ENCODE measurements at places on chromosomes 16 and 17.

GRCh38 chr17:34010534-34010933 lies 244.6 kb upstream of the CCL2 start:
- no peak for DNase-seq

- DNase-seq, result no peak
Observed at GRCh38 chr17:17077101-17077500, 34.8 kb downstream of the MPRIP start.

DNA sequence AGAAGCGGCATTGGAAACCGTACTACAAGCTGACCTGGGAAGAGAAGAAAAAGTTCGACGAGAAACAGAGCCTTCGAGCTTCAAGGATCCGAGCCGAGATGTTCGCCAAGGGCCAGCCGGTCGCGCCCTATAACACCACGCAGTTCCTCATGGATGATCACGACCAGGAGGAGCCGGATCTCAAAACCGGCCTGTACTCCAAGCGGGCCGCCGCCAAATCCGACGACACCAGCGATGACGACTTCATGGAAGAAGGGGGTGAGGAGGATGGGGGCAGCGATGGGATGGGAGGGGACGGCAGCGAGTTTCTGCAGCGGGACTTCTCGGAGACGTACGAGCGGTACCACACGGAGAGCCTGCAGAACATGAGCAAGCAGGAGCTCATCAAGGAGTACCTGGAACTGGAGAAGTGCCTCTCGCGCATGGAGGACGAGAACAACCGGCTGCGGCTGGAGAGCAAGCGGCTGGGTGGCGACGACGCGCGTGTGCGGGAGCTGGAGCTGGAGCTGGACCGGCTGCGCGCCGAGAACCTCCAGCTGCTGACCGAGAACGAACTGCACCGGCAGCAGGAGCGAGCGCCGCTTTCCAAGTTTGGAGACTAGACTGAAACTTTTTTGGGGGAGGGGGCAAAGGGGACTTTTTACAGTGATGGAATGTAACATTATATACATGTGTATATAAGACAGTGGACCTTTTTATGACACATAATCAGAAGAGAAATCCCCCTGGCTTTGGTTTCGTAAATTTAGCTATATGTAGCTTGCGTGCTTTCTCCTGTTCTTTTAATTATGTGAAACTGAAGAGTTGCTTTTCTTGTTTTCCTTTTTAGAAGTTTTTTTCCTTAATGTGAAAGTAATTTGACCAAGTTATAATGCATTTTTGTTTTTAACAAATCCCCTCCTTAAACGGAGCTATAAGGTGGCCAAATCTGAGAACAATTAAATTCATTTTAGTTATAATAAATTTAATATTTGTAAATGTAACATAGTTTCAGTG lies 1.7 kb downstream of the HEXIM1 start:
- no peak for DNase-seq

DNA sequence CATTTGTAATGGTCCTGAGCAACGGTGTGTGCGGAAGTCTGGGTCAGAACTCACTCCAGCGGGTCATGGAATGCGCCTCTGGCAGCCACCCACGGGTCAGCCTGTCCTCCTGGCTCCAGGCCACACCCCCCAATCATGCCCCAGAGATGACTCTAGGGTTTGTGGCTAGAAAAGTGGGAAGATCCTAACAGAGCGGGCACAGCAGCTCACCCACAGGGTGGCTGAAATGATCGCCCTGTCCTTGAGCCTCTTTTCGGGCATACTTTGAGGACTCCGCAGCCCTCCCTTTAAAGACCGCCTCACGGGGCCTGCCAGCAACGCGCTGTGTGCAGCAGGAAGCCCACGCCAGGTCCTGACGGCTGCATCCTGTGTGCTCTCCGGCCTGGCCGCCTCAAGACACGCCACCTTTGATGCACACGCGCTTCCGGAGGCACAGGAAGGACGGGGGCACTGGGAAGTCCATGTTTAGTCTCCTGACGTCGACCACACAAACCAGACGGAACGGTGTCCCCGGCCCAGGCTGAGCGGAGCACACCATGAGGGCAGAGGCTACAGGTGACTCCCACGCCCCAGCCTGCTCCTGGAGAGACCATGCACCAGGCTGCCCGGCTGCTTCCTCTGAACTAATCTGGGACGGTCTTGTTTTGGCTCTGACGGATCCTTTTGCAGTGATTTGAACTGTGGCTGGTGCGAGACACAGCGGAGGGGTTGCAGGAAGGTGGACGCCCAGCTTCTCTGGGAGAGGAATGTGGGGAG lies 92.9 kb downstream of the TBC1D16 start:
- DNase-seq, result no peak

GRCh38 chr16:55373489-55373832 lies 49.5 kb downstream of the IRX6 start:
- no peak for DNase-seq

- DNase-seq, result no peak
Observed at GRCh38 chr17:34974179-34974578, 6.1 kb upstream of the LIG3 start.

DNA sequence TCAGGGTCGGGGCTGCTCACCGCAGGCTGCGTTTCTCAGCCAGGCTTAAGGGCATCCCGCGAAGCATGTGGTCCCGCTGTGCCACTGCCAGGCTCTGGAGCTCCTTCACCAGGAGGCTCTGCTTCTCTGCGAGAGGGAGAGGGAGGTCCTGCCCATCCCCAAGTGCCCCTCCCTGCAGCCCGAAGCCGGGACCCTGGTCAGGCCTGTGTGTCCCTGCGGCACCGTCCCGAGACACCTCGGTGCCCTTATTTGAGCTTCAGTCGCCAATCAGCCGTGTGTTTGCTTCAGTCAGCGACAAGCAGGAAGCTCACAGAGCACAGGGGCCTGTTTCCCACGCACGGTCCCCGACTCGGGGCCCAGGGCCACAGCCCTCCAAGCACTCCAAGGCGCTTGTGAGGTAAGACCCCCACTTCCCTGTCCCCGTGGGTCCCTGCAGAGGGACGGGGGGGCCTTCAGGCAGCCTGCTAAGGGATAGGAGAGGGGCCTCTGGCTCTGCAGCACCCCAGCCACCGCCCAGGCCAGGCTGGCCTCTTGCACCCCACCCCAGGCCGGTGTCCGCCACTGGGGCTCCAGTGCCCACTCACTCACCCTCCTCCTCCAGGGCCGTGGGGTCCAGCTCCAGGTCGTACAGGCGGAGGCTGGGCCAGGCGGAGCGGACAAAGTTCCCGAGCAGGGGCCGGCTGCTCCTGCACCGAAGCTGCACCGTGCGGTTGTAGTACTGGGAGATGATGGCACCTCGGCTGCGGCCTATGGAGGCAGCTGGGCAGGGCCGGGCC lies 3.2 kb downstream of the TMC6 start:
- DNase-seq, result no peak

- DNase-seq, result no peak
Observed at GRCh38 chr16:49969091-49970030, 55.7 kb upstream of the CNEP1R1 start.

GRCh38 chr16:77470851-77471250 lies 36.0 kb upstream of the ADAMTS18 start:
- no peak for DNase-seq

DNA sequence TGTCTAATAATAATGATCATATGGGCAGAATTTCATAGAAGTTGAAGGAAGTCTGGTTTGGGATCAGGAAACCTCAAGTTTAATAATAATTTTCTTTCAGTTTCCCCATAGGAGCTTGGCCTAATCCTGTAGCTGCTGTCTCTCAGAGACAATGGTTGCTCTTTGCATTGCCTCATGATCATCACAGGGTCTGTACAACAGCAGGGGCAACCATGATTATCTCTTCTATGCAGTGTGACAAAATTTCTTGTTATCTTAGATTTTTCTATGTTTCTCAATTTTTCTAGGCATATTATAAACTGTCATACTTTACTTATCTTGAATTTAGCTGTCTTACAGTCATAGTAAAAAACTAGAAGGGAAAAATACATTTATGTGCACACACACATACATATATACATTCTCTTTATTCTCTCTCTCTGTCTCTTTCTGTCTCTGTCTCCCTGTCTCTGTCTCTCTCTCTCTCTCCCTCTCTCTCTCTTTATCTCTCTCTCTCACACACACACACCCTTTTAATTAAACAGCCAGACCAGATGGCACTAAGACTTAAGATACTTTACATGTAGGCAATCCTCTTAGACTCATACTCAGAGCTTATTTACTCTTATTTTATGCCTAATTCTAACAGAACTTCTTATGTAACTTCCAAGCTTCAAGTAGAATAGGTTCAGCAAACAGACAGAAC lies 30.5 kb downstream of the SMIM36 start:
- DNase-seq, result no peak

DNA sequence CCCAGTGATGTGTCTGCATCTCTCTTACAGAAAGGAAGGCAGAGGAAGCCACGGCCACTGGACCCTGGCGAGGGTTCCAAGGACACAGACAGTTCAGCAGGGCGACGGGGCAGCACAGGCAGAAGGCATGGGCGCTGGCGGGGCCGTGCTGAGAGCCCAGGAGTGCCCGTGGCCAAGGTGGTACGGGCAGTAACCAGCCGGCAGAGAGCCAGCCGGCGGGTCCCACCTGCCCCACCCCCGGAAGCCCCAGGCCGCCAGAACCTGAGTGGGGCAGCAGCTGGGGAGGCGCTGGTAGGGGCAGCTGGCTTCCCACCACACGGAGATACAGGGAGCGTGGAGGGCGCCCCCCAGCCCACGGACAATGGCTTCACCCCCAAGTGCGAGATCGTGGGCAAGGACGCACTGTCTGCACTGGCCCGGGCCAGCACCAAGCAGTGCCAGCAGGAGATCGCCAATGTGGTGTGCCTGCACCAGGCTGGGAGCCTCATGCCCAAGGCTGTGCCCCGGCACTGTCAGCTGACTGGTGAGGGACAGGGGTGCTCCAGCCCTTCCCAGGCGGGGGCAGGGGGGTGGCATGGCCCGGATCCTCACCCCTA lies 7.8 kb downstream of the XYLT2 start:
- no peak for DNase-seq

DNA sequence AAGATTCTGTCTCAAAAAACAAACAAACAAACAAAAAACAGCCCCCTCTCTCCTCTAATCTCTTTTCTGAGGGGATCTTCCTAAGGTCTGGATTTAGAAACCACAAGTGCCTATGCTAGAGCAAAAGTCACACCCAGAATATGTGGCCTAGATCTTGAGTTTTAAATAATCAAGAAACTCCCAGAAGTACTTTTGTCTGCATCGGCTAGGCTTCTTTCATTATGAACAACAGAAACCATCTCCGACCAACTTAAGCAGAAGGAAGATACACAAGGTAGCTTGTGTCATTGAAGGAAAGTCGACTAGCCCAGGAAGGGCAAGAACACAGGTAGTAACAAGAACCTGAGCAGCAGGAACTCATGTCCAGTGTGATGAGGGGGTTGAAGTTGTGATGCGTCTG lies 73.9 kb upstream of the KIFC3 start:
- no peak for DNase-seq

DNA sequence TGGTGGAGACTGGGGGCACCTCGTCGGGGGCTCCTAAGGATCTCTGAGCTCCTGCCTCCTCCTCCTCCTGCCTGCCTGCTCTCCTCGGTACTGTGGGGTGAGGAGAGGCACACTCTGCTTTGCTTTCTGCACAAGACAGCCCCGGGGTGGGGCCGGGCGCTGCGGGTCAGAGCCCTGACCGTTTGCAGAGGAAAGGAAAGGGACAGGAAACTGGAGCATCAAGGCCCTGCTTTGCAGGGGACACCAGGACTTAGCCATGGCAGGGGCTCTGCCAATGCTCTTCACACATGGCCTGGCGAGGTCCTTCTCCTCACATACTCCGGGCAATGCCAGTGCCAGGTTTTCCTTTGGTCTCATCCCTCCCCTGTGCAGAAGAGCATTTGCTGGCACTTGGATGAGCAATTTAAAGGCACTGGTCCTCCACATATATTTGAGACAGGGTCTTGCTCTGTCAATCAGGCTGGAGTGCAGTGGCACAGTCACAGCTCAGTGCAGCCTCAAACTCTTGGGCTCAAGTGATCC lies 23.8 kb upstream of the DOC2B start:
- DNase-seq, result no peak

- DNase-seq, result no peak
Observed at GRCh38 chr17:4267402-4267801, 3.6 kb upstream of the ANKFY1 start.

DNA sequence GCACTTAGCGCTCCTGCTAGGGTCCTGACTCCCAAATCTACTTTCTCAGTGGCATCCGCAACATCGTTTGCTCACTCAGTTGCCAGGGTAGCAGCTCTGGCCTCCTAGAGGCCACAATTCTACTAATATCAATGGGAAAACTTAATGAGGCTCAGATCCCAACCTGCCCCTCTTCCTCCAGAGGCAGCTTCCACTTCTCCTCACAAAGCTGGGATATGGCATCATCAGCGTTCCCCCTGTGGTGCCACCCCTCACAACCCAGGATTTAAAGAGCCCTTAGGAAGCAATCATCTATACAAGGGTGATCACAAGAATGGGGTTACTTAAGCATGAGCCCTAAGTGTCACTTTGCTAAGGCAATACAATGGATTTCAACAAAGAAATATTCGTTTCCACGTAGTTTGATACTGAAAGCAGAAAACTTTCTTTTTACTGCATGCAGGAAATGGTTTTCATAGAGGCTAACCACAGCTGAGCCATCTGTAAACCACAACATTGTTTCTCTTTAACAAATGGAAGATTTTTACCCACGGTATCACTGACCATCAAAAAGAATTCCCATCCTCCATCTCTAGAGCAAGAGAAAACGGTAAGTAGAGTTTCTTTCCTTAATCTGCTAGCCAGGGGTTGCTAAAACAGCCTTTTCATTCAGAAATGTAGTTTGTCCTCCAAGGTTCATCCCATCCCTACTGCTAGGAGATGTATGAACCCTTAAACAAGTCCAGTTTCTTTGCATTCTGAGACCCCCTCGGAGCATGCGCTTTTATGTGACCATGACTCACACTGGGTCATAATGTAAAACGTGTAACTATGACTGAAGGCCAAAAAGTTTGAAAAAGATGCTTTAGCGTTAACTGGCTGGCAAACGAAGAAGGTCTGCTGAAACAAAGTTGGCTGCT lies 68.3 kb upstream of the BCAR1 start:
- DNase-seq, result no peak

GRCh38 chr17:76957678-76958464 lies 89.7 kb downstream of the MGAT5B start:
- no peak for DNase-seq

DNA sequence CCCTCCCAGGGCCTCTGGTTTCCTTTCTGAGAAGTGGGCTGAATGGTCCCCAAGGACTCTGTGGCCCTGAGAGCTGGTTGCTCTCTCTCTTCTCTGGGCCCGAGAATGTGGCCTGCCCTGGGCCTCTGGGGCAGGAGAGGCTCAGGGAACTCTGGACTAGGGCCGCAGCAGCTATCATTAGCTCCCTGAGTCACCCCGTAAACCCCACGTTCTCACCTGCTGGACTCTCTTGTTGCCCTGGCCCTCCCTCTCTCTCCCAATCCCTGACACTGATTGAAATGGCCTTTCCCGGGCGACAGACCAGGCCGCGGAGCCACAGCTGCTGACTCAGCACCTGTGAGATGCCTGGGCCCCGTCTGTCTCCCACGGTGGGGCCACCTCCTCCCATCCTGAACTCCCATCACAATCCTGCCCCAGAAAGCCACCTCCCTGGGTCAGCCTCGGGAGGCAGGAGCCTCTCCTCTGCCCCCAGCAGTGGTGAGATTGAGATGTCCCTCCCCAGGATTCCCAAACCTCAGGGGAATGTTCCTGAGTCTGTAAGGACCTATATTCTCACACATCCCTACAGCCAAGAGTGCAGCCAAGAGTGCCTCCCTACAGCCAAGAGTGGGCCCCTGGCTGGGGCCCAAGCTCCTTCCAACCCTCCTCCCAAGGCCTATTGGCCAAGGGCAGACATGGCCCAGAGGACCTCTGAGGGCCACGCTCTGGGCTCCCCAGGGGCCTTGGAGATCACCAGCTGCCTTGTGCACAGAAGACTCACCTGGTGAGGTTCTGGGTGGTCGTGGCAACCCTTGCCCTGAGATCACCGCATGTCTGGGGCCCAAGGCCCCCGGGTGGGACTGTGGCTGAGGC lies 470 bp downstream of the TRPV3 start:
- no peak for DNase-seq

Measured in NCI-H1092 (cell line).